ENCODE measurements at places on chromosomes 4 and X. TPM values are rescaled to one million over a fixed set of nuclear protein-coding genes. Genes with fewer than 3 reads are reported as not detected.
A peak's percentile ranks its signal among the peaks of the same experiment; 100 is the strongest.

EPGN gene
- total RNA-seq: not detected

LNX1 gene
- total RNA-seq: 9.5 TPM

XPNPEP2 gene
- 1.3 TPM for total RNA-seq

AMER1 gene
- total RNA-seq: 5.6 TPM

DNA sequence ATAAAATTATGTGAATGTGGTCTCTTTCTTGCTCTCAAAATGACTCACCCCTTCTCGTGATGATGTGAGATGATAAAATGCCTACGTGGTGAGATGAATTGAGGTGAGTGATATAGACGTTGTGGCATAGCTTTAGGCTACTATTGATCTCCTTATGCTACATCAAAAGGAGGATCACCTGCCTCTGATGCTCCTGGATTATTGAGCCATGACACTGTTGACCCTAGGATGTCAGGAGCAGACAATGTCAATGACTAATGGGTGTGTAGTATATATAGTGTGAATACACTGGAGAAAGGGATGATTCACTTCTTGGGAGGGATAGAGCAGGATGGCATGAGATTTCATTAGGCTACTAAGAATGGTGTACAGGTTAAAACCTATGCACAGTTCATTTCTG, 210.7 kb upstream of the PRPS2 start:
- H3K36me3 ChIP-seq: no peaks in the 10 kb centered on the region
- no peak overlapping the region for H3K4me3 ChIP-seq
- H3K27me3 ChIP-seq: no peaks in the 10 kb centered on the region
- no peak for DNase-seq
- no peaks in the 10 kb centered on the region for H3K4me1 ChIP-seq
- no peak overlapping the region for H3K27ac ChIP-seq

GRCh38 chr4:140871368-140871767, 115.2 kb upstream of the TBC1D9 start:
- no peak overlapping the region for H3K4me3 ChIP-seq
- H3K4me1 ChIP-seq: peaks cover 28% of the 10 kb centered on the region
- no peaks in the 10 kb centered on the region for H3K27me3 ChIP-seq
- no peak overlapping the region for H3K27ac ChIP-seq
- DNase-seq: no peak

DNA sequence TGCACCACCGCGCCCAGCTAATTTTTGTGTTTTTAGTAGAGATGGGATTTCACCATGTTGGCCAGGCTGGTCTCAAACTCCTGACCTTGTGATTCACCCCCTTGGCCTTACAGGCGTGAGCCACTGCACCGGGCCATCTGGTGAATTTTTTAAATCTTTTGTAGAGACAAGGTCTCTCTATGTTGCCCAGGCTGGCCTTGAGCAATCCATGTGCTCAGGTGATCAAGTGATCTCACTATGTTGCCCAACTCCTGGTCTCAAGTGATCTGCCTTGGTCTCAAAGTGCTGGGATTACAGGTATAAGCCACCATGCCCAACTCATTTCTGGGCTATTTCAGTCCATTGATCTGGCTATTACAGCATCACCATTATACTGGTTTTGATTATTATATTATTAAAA, 22.2 kb upstream of the GALNT7 start:
- no peaks in the 10 kb centered on the region for H3K4me1 ChIP-seq
- no peak overlapping the region for H3K4me3 ChIP-seq
- DNase-seq: no peak
- H3K27ac ChIP-seq: no peak overlapping the region
- H3K36me3 ChIP-seq: no peaks in the 10 kb centered on the region

GRCh38 chrX:70525733-70526132, 81.1 kb downstream of the DLG3 start:
- H3K27me3 ChIP-seq: no peaks in the 10 kb centered on the region
- DNase-seq: no peak
- no peaks in the 10 kb centered on the region for H3K4me1 ChIP-seq
- no peak overlapping the region for H3K27ac ChIP-seq
- no peaks in the 10 kb centered on the region for H3K36me3 ChIP-seq

DNA sequence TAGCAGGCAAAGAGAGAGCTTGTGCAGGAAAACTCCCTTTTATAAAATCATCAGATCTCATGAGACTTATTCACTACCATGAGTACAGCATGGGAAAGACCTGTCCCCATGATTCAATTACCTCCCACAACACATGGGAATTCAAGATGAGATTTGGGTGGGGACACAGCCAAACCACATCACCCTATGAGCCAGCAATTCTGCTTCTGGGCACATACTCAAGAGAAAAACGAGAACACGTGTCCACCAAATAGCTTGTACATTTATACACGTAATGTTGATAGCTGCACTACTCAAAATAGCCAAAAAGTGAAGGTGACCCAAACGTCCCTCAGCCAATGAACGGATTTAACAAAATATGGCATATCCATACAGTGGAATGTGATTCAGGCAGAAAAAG, 94.5 kb upstream of the DHRSX start:
- H3K36me3 ChIP-seq: peaks cover 3% of the 10 kb centered on the region
- H3K4me3 ChIP-seq: no peak overlapping the region
- DNase-seq: no peak
- H3K27ac ChIP-seq: no peak overlapping the region

GRCh38 chr4:100075056-100075455, 115.2 kb downstream of the DDIT4L start:
- H3K27me3 ChIP-seq: no peaks in the 10 kb centered on the region
- no peaks in the 10 kb centered on the region for H3K36me3 ChIP-seq
- H3K4me3 ChIP-seq: no peak overlapping the region

- H3K27ac ChIP-seq: peak overlapping the region; percentile 88
- H3K4me3 ChIP-seq: peak overlapping the region; percentile 74
- DNase-seq: no peak
- H3K36me3 ChIP-seq: peaks cover under 1% of the 10 kb centered on the region
- no peaks in the 10 kb centered on the region for H3K27me3 ChIP-seq
These were observed 1.0 kb downstream of the SNX12 start for GRCh38 chrX:71067089-71067488.
